ENCODE measurements at places on chromosomes 3 and 15.

- no peak for DNase-seq
These were observed 52.3 kb downstream of the NCEH1 start for GRCh38 chr3:172658344-172659245.

DNA sequence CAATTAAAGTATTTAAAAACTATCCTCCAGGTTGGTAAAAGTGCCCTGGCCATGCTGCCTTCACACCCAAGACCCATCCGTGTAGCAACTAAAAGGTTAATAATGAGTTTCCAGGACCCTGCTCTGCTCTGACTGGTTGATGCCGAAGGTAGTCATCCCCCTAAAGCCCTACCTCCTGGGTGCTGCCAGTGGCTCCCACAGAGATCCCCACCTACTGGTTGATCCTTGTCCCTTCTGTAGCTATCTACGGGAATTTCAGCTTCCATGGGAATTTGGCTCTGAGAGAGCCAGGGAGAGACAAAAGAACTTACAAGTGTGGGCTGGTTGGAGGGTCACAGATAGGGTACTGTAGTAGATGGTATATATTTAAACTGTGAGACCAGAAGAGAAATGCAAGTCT is 110.6 kb upstream of the NANOGP8 start:
- DNase-seq: no peak

GRCh38 chr3:49244581-49245205 is 32.3 kb downstream of the C3orf62 start:
- DNase-seq: peak; percentile 54

- DNase-seq: no peak
These were observed 22.4 kb upstream of the IL16 start for GRCh38 chr15:81174125-81174791.

GRCh38 chr3:139105154-139105702 is 60.5 kb upstream of the PRR23C start:
- no peak for DNase-seq

DNA sequence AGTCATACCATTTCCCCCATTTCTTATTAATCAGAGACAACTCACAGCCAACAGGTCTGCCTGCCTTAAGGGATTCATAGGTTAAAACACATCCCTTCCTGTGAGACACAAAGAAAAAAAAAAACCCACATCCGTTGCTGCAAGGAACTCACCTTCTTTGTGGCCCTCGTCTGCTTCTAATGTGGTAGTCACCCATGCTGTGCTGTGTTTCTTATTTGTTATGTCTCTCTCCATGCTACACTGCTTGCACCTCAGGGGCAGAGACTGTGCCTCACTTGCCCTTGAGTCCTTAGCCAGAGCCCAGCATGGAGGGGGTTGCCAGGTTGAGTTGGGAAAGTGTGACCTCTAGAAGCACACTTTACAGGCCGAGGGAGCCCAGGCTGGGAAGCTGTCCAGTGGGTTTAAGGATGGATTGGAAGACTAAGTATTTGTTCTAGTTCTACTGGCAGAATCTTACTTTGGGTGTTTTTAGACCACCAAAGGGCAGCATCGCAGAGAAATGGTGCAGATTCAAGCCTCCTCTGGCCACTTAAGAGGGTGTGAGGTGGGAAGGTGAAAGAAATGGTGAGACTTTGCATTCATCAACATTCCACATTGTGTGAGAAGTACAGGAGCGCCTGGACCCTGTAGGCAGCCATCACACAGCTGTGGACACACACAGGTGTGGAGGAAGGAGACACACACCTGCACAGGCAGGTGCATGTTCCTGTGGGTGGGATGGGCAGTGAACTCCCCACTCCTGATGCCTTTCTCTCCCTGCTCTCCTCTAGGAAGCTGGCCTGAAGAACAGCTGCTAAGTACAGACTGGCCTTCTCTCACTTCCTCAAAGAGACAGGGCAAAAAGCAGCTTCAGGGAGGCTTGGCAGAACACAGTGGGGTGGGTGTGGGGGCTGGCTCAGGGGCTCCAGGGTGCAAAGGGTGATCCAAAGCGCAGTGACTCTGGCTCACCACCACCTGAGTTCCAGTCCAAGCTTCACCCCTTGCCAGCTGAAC is 48.8 kb downstream of the GLB1 start:
- DNase-seq: no peak

DNA sequence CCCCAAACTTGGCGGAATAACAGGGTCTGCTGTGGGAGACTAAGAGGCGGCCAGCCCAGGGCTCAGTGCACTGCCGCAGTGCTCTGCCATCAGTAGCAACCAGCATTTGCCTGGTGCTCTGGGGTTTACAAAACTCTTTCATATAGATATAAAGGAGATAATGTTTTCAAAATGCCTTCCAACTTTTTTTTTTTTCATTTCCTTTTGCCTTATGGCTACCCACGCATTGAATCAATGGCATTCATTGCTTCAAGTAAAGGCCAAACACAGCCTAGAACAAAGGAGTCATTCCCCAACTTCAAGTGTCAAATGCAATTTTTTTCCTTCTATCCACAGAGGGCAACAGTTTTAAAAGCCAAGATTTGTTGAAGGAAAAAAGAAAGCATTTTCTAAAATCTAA is 11.6 kb upstream of the SLC24A5 start:
- no peak for DNase-seq
